ENCODE measurements at places on chromosomes 16 and 17.

GRCh38 chr16:55499951-55500529 is 8.8 kb upstream of the LPCAT2 start:
- DNase-seq, result no peak

GRCh38 chr16:87368029-87368770 is 15.4 kb downstream of the FBXO31 start:
- no peak for DNase-seq

DNA sequence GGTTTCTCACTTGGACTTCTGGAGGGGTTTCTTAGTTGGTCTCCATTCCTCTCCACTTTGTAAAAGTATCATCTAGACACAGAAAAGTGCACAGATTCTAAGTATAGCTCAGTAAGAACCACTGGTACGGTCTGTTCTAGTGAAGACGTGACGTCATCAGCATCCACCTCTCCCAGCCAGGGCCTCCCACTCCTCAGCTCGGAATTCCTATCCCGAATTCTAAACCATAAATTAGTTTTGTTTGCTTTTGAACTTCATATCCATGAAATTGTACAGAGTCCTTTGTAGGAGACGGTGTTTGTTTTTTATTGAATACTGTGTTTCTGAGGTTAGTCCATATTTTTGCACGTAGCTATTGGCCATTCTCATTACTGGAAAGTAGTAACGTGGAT is 25.5 kb downstream of the FOXK2 start:
- DNase-seq, result no peak

DNA sequence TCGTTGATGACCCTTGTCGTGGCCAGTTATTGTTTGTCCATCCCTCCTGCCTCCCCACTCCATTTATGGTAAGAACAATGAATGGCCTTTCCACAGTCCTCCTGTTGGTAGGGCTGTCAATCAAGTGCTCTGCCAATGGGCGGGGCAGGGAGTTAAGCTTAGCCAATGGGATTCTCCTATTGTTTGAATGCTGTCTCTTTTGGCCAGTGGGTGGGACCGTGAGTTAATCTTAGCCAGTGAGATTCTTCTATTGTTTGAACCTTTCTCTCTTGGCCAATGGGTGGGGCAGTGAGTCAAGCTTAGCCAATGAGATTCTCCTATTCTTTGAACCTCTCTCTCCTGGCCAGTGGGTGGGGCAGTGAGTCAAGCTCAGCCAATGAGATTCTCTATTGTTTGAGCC is 85.4 kb downstream of the IRX3 start:
- DNase-seq, result peak; percentile 4

GRCh38 chr17:50871364-50871763 is 5.2 kb upstream of the TOB1 start:
- no peak for DNase-seq

GRCh38 chr17:81734405-81735263 is 22.6 kb downstream of the SLC25A10 start:
- no peak for DNase-seq

DNA sequence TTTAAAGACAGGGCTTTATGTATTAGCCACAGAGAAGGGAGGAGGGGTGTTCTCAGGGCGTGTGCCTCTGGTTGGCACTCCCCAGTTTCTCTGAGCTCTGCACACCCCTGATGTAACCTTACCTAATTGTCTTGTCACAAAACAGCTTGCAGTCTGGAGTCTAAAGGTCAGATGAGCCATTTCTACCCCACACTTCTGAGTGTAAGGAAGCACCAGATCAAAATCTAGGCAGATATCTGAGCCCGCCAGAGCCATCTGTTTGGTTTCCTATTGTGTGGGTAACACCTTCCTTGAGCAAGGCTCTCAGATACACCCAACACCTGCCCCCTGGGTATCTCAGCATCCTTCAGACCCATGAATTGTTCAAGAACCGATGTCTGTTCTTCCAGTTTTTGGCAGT is 15.5 kb downstream of the CDH1 start:
- DNase-seq, result no peak

- peak; percentile 78 for DNase-seq
These were observed 1.9 kb downstream of the TSEN54 start for GRCh38 chr17:75518201-75518600.

- DNase-seq, result no peak
These were observed 77.9 kb downstream of the KSR1 start for GRCh38 chr17:27533874-27534815.
